DMS53 (cell line): ENCODE measurements at places on chromosomes 1 and 21.

DNA sequence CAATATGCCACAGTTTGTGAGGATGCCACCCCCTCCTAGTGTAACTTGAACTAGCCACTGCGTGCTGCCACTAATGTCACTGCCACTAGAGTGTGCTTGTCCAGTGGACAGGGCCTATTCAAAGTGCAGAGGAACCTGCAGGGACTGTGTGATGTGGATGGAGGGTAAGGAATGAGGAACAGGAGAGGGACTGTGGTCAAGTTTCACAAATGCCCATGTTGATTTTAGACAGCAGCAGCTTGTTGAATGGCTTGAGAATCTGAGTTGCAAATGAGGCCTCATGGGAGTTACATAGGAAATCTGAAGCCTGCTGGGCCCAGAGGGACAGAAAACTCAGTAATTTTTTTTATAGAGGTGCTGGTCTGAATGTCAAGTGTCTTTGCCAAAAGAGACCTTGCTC, 112.3 kb downstream of the HHAT start:
- DNase-seq: no peak

GRCh38 chr1:80827666-80828065, 973.1 kb upstream of the ADGRL2 start:
- DNase-seq: no peak

GRCh38 chr1:171901245-171901644, 59.9 kb downstream of the DNM3 start:
- DNase-seq: no peak

DNA sequence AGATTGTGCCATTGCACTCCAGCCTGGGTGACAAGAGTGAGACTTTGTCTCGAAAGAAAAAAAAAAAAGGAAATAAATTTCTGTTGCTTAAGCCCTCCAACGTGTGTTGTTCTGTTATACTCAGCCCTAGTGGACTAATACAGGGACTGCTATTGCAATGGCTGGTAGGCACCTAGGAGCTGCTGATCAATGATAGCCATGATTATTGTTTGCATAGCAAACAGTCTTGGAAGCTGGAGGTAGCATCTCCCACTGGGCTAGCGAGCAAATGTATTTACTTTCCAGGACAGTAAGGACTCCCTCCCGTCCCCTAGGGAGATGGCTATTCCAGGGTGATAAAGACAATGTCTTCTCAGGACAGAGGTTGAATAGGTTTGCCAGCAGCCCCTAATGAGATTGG, 13.5 kb upstream of the TNFRSF8 start:
- peak; percentile 50 for DNase-seq

DNA sequence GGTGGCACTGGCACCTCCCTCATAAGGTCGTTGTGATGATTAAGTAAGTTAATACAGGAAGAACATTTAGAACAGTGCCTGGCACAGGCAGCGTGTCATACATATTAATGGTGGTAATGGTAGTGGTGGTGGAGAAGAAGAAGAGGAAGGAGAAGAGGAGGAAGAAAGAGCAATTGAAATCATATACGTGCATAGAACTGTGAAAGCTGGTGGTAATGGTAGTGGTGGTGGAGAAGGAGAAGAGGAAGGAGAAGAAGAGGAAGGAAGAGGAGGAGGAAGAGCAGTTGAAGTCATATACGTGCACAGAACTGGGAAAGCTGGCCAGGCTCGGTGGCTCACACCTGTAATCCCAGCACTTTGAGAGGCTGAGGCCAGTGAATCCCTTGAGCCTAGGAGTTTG, 121.3 kb upstream of the HOOK1 start:
- no peak for DNase-seq

- DNase-seq: no peak
These were observed 959 bp downstream of the CD58 start for GRCh38 chr1:116569776-116570357.
